NCI-H1930 (cell line): ENCODE measurements at places on chromosomes 11 and 22.

DNA sequence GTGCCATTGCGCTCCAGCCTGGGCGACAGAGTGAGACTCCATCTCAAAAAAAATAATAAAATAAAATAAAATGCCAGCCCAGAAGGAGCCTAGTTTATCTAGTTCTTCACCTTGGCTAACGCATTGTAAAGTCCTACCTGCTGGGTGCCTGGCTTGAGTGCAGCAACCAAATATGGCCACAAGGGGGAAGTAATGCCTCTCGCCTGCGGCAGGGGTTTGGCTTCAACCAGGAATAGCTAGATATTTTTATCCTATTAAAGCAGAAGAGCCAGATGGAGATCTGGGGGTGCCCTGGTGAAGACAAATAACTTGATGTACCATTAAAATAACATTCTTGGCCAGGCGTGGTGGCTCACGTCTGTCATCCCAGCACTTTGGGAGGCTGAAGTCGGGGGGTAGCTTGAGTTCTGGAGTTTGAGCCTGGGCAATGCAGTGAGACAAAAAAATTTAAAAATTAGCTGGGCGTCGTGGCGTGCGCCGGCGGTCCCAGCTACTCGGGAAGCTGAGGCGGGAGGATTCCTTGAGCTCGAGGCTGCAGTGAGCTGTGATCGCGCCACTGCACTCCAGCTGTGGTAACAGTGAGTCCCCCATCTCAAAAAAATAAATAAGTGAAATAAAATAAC lies 20.6 kb upstream of the PLEKHB1 start:
- peak; percentile 54 for DNase-seq

DNA sequence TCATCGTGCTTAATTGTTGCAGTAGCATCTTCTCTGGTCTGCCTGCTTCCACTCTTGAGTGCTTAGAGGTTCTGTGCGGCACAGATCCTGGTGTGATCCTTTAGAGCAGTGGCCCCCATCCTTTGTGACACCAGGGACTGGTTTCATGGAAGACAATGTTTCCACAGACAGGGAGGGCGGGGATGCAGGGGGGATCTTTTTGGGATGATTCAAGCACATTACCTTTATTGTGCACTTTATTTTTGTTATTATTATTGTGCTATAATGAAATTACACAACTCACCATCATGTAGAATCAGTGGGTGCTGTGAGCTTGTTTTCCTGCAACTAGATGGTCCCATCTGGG lies 76.8 kb upstream of the SHANK2 start:
- DNase-seq = no peak

GRCh38 chr11:126195119-126195518 lies 16.3 kb downstream of the RPUSD4 start:
- no peak for DNase-seq

- no peak for DNase-seq
Measured at GRCh38 chr22:35913925-35914324, 114.7 kb downstream of the RBFOX2 start.

DNA sequence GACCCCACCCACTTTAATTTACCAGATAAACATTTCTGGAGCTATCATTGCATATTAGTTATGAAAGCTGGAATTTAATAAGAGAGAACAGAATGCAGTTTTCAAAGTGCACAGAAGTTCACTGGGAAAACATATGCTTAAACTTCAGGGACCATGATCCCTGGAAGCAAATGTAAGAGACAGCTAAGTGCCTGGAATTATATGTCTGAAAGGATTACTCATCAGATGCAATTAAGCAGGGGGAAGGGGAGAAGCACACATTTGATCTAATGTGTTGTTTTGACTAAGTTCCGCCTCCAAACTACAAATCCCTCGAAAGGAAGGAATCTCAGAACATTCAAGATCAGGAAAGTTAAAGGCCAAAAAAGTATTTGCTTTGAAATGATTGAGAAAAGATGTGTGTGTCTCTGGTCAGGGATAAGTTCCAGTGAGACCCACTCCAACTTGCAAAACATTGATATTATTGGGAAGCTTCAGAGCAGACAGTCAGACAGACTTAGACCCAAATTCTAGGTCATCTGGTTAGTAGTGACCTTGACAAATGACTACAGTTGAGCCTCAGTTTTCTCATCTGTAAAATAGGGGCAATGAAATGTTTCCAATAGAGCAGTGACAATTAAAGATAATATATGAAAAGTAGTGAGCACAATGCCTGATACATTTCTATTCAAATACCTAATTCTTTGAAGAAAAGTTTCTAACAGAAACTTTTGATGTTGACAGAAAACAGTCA lies 147.6 kb downstream of the ME3 start:
- no peak for DNase-seq

- no peak for DNase-seq
Measured at GRCh38 chr22:44380756-44381486, 68.2 kb upstream of the SHISAL1 start.

- peak; percentile 29 for DNase-seq
Measured at GRCh38 chr11:63478896-63479295, 12.1 kb downstream of the PLAAT5 start.

DNA sequence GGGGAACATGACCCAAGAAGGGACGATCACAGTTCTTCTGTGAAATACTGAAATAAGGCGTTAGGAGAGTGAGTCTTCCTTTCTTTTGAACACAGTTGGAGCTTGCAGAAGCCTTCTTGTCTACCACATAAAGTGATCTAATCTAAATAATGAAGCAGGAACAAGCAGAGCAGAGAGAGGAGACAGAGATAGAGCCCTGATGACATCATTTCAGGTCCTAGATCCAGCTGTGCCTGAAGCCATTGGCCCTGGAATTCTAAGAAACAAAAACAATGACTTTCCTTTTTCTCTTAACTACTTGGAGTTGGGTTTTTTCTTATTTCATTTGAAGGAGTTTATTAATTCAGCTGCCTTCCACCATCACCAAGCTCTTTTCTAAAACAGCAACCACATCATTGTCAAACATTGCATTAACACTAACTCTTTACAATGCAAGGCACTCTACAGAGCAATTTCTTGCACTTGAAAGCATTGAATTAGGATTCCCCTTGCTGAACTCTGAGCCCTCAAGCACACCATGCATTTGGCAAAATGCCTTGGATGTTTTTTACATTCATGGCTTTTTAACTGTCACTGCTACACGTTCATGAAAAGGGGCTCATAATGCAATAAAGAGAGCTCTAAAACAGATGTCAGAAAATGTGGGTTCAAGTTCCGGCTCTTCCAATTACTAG lies 117.2 kb upstream of the TIMP3 start:
- no peak for DNase-seq

DNA sequence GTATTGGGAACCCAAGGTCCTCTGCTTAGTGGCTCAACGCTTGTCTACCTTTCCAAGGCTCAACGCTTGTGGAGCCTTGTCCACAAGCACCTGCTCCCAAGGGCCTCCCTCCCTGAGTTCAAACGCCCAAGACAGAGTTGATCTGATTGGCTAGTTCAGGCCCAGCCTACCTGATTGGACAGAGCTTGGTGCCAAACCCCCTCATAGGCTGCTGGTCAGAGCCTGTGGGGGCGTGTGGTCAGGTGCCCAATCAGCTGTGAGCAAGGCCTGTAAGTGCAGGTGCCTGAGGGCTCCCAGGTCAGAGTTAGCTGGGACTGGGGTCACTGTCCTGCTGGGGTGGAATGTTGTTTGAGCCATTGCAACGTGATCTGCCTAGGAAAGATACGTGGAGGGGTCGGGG lies 16.9 kb upstream of the TMPRSS6 start:
- no peak for DNase-seq

GRCh38 chr11:1656670-1657069 lies 27.1 kb downstream of the KRTAP5-5 start:
- no peak for DNase-seq

- no peak for DNase-seq
Measured at GRCh38 chr22:40041366-40042137, 46.8 kb downstream of the FAM83F start.

- DNase-seq = no peak
Measured at GRCh38 chr22:46055911-46056545, 79.1 kb upstream of the WNT7B start.

DNA sequence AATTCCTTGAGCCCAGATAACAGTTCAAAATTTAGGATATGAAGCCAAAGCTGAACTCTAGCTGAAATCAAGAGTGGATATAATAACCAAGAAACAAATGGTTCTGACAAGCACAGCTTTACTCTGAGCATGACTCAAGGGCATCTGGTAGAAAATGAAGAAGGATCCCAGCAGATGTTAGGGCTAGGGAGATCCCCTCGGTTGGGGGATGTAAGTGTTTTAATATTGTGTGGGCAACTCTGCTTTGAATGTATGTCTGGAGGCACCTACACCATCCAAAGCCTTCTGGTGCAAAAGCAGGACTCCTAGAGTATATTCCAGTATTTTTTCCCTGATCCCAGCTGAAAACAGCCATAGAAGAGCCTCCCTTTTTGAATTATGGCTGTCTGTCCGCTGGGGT lies 61.7 kb downstream of the FLI1 start:
- no peak for DNase-seq
